Osteocyte (in vitro differentiated cells): ENCODE measurements at places on chromosomes 6 and 20. TPM values are rescaled to one million over a fixed set of nuclear protein-coding genes. Genes with fewer than 3 reads are reported as not detected.

- peaks cover 2% of the 10 kb centered on the region for H3K4me1 ChIP-seq
- no peak overlapping the region for H3K27ac ChIP-seq
- no peak overlapping the region for H3K4me3 ChIP-seq
- DNase-seq: no peak
- H3K27me3 ChIP-seq: no peaks in the 10 kb centered on the region
Measured at GRCh38 chr6:135030056-135030473, 24.6 kb downstream of the HBS1L start.

GRCh38 chr6:18249271-18249670, 15.1 kb downstream of the DEK start:
- DNase-seq: no peak
- no peaks in the 10 kb centered on the region for H3K27me3 ChIP-seq
- H3K4me1 ChIP-seq: no peaks in the 10 kb centered on the region
- H3K27ac ChIP-seq: no peak overlapping the region
- peaks cover 50% of the 10 kb centered on the region for H3K36me3 ChIP-seq
- no peak overlapping the region for H3K4me3 ChIP-seq

- H3K4me1 ChIP-seq: no peaks in the 10 kb centered on the region
- no peaks in the 10 kb centered on the region for H3K27me3 ChIP-seq
- no peaks in the 10 kb centered on the region for H3K36me3 ChIP-seq
- no peak overlapping the region for H3K4me3 ChIP-seq
- H3K27ac ChIP-seq: no peak overlapping the region
Measured at GRCh38 chr20:61333484-61334108, 81.5 kb downstream of the CDH4 start.

DNA sequence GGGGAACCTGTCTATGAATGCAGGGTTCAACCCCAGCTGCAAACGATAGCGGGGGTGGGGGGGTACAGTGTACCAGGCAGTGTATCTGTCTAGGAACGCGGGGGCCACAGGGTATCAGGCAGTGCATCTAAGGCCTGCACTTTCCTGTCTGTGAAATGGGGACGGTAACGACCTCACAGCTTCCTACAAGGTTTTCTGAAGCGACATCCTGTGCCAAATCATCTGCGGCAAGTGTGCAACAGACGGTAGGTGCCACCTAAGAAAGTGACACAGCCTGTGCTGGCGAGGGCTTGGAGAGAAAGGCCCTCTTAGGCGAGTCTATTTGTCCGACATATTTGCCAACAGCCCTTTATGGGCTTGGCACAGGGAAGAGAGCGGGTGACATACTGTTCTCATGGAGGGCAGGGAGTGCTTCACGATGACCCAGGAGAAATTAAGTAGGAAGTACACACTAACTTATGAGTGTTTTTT, 3.8 kb downstream of the DIDO1 start:
- no peaks in the 10 kb centered on the region for H3K36me3 ChIP-seq
- H3K27ac ChIP-seq: peak overlapping the region; percentile 64
- H3K27me3 ChIP-seq: no peaks in the 10 kb centered on the region
- H3K4me1 ChIP-seq: peaks cover 70% of the 10 kb centered on the region

DNA sequence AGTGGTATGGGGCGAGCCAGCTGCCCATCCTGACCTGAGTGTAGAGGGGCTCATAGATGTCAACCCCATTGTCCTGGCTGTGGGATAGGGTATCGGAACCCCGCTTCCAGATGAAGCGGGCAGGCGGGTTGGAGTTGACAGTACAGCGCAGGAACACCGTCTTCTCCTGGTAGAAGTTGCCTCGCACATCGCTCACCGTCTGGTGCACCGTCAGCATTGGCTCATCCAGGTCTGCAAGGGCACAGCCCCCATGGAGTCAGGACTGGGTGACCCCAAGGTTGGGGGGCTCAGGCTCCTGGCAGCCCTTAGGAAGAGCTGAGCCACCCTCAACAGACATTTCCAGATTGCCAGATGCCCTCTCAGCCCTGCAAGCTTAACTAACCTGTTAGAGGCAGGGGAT, 42.0 kb downstream of the MDGA1 start:
- no peak overlapping the region for H3K27ac ChIP-seq
- H3K27me3 ChIP-seq: no peaks in the 10 kb centered on the region
- DNase-seq: no peak
- no peaks in the 10 kb centered on the region for H3K4me1 ChIP-seq
- H3K36me3 ChIP-seq: peaks cover 18% of the 10 kb centered on the region

DNA sequence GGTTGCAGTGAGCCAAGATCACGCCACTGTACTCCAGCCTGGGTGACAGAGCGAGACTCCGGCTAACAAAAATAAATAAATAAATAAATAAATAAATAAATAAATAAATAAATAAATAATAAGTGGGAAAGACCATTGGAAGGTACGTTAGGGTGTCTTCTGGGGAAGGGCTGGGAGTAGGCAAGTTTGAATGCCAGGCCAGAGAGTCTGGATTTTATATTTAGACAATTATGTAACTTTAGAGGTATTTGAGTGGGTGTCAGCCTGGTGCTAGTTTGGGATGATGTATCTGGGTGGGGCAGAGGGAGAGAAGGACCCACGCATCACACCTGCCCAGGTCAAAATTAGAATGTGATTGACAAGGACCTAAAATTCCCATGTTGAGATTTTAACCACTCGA, 108.5 kb upstream of the PRND start:
- no peak overlapping the region for H3K4me3 ChIP-seq
- DNase-seq: no peak
- H3K27me3 ChIP-seq: peaks cover 32% of the 10 kb centered on the region
- no peak overlapping the region for H3K27ac ChIP-seq
- no peaks in the 10 kb centered on the region for H3K4me1 ChIP-seq

GRCh38 chr20:9207253-9207652, 138.4 kb downstream of the PLCB4 start:
- no peak overlapping the region for H3K4me3 ChIP-seq
- no peak overlapping the region for H3K27ac ChIP-seq
- no peak for DNase-seq
- peaks cover 2% of the 10 kb centered on the region for H3K36me3 ChIP-seq
- H3K4me1 ChIP-seq: peaks cover 8% of the 10 kb centered on the region

GRCh38 chr6:117985916-117986315, 78.9 kb downstream of the SLC35F1 start:
- H3K27ac ChIP-seq: no peak overlapping the region
- H3K27me3 ChIP-seq: peaks cover 3% of the 10 kb centered on the region
- no peak overlapping the region for H3K4me3 ChIP-seq

GRCh38 chr6:122790028-122790422, 967 bp downstream of the SMPDL3A start:
- peak overlapping the region; percentile 88 for H3K4me3 ChIP-seq
- peaks cover 27% of the 10 kb centered on the region for H3K4me1 ChIP-seq

DNA sequence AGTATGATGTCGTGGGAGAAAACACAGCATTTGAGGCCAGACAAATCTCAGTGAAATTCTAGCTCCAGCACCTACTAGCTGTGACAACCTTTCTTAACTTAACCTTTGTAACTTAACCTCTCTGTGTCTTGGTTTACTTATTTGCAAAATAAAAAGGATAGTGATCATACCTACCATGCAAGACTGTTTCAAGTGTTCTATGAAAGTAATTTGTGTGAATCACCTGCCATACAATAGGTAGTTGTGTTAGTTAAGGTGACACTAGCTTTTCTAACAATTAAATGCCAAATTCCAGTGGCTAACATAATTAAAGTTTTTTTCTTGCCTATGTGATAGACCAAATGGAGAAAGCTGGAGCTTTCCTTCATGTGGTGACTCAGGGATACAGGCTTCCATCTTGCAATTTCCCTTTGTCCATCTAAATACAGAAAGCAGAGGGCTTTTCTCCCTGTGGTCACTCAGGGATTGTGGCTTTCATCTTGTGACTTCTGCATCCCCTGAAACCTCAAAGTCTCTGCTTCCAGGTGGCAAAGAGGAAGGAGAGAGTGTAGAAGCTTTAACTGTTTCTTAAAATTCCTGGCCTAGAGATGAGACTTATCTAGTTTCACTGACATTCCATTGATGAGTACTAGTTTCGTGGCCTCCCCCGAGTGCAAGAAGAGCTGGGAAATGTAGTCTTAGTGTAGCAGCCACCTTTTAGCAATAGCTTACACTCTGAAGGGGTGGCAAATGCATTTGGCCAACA, 311.4 kb downstream of the CLIC5 start:
- no peak overlapping the region for H3K27ac ChIP-seq
- H3K36me3 ChIP-seq: no peaks in the 10 kb centered on the region
- no peak for DNase-seq
- H3K27me3 ChIP-seq: no peaks in the 10 kb centered on the region
- H3K4me3 ChIP-seq: no peak overlapping the region

DNA sequence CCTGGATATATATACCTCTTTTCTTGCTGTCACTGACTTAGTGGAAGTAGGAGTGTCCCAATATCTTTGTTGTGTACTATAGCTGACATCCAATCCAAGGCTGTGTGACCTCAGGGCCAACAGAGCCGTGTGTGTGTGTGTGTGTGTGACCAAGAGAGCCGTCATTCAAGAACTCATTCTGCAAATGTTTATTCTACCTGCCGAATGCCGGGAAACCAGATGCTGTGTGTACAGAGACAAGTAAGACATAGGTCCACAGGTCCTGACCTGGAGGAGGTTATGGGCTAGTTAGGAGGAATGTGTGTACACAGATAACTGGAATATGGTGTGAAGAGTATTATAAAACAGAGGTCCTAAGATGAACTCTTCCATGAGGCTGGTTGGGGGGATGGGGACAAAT, 190.0 kb downstream of the DHX35 start:
- DNase-seq: no peak
- H3K27me3 ChIP-seq: peaks cover 3% of the 10 kb centered on the region
- H3K4me1 ChIP-seq: no peaks in the 10 kb centered on the region
- H3K27ac ChIP-seq: no peak overlapping the region

DNA sequence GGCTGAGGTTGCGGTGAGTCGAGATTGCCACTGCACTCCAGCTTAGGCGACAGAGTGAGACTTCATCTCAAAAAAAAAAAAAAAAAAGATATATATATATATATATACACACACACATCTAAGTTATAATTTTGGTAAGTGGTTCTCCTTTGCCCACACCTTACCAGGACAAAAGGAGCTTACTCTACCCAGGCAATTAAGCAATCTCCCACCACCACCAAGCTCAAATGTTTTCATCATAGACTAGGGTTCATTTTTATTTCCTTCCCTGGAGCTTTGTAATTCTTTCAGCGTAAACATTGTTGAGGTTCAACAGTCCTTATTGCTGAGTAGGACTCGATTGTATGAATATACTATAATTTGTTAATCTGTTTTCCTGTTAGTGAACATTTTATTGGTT, 23.5 kb downstream of the AMD1 start:
- H3K4me3 ChIP-seq: no peak overlapping the region
- peaks cover 42% of the 10 kb centered on the region for H3K36me3 ChIP-seq
- no peaks in the 10 kb centered on the region for H3K4me1 ChIP-seq
- H3K27me3 ChIP-seq: no peaks in the 10 kb centered on the region

- H3K27me3 ChIP-seq: peaks cover 91% of the 10 kb centered on the region
- no peak overlapping the region for H3K27ac ChIP-seq
- no peak overlapping the region for H3K4me3 ChIP-seq
- no peaks in the 10 kb centered on the region for H3K36me3 ChIP-seq
- no peak for DNase-seq
- H3K4me1 ChIP-seq: peaks cover 10% of the 10 kb centered on the region
Measured at GRCh38 chr6:117270843-117271507, 5.6 kb downstream of the VGLL2 start.

GRCh38 chr6:107209406-107210305, 94.3 kb upstream of the BEND3 start:
- H3K4me3 ChIP-seq: no peak overlapping the region
- H3K27ac ChIP-seq: no peak overlapping the region
- no peaks in the 10 kb centered on the region for H3K4me1 ChIP-seq
- H3K27me3 ChIP-seq: no peaks in the 10 kb centered on the region
- peaks cover 1% of the 10 kb centered on the region for H3K36me3 ChIP-seq

The SNAP91 gene
- total RNA-seq: 0.11 TPM in 1 of 2 replicates, not detected in the other

The LRRC73 gene
- 0.29 and 0.40 TPM in 2 replicates for total RNA-seq

The ISM1 gene
- 0.21 and 0.31 TPM in 2 replicates for total RNA-seq

The ABT1 gene
- total RNA-seq: 13.1 and 13.9 TPM in 2 replicates
